ENCODE measurements at places on chromosomes 11 and 22. TPM values are rescaled to one million over a fixed set of nuclear protein-coding genes. Genes with fewer than 3 reads are reported as not detected.

MISFA gene
- total RNA-seq, result not detected

C11orf86 gene
- total RNA-seq, result not detected

PRR33 gene
- total RNA-seq, result not detected

MEI1 gene
- total RNA-seq, result 0.52 TPM

DNA sequence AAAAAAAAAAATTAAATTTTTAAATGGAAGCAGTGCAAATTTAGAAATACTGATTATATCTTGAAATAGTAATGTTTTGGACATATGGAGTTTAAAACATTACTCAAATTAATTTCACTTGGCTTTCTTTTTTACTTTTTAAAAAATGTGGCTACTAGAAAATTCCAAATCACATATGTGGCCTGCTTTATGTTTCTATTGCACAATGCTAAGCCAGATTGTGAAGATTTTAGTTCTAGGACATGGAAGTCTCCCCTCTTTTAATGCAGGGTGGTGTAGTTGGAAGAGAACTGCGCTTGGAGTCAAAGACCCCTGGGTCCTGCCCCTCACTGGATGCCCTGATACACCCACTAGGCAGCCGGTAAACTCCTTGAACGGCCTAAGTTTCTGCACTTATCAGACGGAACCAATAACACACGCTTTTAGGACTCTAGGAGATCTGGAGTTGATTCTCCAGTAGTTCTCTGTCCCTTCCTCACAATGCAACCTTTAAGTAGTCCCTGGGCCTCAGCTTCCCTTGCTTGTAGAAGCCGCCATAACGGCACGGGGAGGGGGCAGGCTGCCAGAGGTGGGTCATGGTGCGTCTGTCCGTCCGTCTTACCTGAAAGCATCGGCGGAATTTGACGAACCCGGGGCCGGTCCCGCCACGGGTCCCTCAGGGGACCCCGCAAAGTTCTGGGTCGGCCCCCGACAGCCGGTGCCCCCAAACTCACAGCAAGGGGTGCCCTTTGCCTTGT is 505 bp downstream of the FAM227A start:
- DNase-seq, result peak; percentile 22

DNA sequence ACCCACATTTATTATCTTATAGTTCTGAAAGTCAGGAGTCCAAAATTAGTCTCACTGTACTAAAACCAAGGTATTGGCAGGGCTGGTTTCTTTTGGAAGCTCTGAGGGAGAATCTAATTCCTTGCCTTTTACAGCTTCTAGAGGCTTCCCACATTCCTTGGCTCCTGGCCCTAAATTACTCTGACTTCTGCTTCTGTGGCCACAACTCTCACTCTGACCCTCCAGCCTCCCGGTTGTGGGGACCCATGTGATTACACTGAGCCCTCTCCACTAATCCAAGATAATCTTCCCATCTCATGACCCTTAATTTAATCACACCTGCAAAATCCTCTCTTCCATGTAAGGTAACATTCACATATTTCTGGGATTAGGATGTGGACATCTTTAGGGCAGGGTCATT is 110.9 kb downstream of the ARL14EP start:
- no peak for DNase-seq

- DNase-seq, result peak; percentile 46
Observed at GRCh38 chr11:35180317-35181233, 41.6 kb downstream of the CD44 start.

- DNase-seq, result no peak
Observed at GRCh38 chr22:27851974-27852746, 50.6 kb upstream of the MN1 start.

DNA sequence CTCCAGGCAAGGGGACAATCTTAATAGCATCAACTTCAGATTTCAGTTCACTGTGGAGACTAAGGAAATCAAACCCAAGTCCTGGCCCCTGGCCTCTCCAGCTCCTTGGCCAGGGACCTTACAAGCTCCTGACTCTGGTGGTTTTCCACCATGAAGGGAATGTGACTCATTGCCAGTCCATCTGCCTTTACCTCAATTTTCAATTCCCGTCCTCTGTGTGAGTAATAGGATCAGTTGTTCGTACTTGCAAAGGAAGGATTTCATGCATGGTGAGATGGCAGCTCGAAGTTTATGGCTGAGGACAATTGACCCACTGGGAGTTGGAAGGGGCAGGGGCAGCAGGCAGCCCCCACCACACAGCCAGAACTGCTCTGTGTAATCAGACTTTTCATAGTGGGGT is 42.5 kb downstream of the INSC start:
- peak; percentile 96 for DNase-seq

DNA sequence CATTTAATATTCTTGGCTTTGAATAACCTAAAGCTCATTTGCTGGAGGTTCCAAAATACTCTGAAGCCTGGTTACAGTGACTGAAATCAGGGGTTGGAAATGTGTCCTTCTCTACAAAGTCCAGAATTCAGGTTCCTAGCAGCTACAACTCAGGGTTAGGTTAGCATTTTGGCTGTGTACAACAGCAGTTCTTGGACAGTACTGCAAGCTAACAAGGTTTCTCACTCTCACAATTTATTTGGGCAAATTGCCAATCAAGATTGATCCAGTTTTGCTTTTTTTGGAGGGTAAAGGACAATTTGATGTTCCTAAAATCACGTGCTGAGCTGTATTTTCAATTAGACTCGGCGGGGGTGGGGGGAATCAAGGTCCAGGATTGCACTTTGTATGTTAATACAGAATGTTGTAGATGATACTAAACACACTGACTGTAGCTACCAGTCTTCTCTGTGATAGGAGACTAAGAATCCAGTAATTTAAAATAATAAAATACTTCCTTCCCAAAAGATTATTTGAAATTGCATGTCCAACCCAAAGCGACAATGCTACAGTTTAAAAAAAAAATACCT is 49.7 kb upstream of the RAPSN start:
- DNase-seq, result no peak

DNA sequence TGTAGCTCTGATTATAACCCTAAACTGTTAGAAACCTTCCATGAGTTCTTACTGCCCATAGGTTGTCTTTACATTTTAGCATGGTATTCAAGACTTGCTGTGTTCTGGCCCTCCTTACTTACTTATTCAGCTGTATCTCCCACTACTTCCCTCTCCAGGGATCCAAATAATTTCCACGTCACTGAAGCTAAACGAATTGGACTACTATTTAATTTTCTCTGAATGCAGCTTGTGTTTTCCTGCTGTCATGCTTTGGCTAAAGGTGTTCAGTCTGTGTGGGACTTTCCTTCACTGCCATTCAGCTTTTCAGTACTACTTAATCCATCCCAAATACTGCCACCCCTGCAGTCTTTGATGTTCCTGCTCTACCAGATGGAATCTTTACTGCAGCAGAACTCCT is 88.3 kb downstream of the UVRAG start:
- no peak for DNase-seq

DNA sequence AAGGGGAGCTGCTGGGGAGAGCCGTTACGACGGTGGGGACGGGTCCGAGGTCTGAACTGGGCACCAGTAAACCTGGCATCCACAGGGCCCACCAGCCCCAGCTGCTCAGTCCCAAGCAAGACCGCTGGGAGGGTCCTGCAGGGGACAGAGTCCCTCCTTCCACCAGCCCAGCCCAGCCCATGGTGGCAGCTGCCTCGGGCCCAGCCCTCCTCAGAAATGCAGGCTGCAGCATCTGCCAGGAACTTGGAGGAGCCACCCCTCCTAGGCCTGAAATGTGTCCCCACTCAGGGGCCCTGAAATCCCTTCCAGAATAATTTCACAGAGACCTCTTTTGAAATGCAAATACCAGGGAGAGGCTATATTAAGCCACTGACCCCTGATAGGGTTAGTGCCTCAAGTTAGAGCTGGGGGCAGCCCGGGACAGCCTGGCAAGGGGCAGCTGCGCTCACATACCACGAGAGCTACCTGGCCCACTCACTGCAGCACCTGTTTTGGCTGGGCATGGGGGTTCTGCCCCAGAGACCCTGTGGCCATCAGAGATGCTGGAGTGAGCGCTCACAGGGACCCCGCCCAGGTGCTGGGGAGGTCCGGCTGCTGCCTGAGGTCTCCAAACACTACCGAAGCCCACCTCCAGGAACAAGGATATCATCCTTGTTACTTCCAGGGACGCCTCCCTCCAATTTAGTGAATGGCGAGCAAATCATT is 53.1 kb downstream of the CELSR1 start:
- peak; percentile 36 for DNase-seq

DNA sequence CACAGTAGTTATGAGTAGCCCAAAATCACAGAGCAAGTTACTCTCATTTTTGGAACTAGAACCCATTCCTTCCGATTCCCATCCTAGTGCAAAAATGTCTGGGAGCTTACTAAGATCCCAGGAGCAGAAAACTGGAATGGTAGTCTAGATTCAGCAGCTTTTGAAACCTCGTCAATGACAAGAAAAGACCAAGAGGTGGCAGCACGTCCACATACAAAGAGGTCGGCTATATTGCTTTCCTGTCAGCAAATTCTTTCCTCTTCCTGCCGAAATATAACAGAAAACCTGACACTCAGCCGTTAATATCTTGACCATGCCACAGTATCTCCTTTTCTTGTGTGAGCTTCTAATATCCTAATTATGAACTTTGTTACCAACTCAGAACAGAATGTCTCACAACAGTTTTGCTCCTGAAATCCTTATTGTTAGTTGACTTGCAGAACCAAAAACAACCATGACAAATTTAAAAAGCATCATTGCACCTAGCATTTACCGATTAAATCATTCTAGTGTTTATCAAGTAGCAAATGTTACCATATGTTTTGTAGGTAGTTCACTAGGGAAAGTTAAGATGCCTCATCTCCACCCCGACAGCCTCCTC is 92.8 kb upstream of the OR9G4 start:
- peak; percentile 48 for DNase-seq

DNA sequence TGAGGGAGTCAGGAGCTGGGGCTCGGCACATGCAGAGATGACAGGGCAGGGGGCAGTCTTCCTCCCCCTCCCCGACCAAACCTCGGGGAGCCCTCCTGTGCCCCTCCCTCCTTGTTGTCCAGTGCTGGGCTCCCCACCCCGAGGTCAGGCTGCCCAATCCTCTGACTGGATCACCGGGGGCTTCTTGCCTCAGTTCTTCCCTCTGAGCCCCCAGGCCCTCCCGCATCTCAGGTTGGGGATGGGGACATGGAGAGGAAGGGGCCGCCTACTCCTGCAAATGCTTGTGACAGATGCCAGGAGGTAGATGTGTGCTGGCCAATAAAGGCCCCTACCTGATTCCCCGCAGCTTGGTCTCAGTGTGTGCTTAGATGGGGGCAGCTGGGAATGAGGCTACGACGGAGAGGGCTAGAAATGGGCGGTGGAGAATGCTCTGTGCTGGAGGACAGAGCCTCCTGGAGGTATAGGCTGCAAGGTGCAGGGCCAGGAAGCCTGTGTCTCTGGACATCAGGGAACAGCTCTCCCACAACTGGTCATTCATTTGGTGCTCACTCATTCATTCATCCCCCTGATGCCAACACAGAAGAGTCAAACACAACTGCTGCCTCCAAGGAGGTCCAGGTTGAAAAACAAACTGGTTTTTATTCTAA is 8.4 kb downstream of the RHBDD3 start:
- no peak for DNase-seq

DNA sequence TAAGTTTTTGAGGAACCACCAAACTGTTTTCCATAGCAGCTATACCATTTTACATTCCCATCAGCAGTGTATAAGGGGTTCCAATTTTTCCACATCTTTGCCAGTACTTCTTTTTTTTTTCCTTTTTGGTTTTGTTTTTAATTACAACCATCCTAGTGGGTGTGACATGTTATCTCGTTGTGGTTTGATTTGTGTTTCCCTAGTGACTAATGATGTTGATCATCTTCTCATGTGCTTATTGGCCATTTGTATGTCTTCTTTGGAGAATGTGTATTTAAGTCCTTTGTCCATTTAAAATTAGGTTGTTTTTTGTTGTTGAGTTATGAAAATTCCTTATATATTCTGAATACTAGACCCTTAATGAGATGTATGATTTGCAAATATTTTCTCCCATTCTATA is 59.3 kb downstream of the STIM1 start:
- DNase-seq, result no peak

DNA sequence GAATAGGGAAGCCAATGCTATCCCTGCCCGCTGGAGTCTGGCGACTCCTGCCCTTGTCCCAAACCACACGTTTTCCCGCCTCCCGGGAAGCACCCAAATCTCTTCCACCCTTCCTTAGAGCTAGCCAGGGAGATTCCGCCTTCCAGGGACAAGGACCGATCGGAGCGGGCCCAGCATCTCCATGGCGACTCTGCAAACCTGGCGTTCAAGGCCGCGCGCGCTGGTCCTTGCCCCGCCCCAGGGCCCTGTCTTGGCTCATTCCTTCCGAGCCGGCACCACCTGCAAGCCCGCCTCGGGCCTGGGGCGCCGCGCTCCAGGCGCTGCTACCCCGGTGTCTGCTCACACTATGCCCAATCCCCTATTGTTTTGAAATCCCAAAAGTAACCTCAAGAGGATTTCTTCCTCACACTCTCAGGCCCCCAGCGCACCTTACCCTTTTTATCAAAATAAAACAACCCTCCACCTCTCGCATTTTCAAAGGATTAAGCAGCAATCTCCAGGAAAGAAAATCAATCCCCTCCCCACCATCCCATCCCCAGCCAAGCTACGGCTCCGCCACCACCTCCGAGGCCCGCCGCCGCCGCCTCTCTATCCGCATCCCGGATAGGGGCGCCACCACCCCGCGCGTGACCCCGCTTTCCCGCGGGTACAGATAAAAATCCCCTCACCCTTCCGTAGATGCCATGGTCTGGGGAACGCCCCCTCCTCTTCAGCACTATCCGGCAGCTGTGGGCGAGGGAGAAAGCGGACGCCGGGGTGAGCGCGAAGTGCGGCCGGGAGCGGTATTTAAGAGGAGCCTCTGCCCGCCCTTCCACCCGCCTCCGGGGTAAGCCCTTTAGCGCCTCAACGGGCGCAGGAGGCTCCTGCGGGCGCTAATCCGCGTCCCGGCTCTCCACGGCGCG is 825 bp downstream of the SLC1A2 start:
- DNase-seq, result no peak

DNA sequence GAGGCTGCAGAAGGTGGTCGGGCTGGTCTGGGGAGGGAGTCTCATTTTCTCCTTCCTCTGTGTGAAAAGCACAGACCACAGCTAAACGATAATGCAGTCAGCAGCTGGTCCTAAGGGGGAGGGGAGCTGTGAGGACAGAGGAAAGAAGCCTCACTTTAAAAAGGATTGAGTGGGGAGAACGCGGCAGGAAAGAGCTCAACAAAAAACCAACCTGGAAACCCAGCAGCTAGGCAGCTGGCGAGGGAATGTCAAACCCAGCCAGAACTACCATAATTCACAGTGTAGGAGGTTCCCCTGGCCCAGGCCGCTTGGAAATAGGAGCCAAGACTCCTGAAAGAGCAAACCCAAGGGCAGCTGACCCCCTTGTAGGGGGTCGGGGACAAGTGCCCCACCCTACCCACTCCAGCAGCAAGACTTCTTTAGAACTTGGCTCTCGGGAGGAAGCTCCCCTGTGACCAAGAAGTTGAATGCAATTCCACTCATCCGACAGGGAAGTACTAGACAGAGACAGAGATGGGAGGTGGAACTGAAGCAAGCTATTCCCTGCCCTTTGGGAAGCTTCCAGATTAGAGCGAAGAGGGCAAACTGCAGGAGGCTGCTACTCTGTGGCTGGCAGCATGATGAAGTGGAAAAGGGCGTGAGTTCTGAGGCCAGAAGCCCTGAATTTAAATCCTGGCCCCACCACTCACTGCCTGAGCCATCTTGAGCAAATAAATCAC is 16.5 kb upstream of the DGKZ start:
- DNase-seq, result no peak
